ENCODE measurements at places on chromosomes 7 and 10.
A peak's percentile ranks its signal among the peaks of the same experiment; 100 is the strongest.

DNA sequence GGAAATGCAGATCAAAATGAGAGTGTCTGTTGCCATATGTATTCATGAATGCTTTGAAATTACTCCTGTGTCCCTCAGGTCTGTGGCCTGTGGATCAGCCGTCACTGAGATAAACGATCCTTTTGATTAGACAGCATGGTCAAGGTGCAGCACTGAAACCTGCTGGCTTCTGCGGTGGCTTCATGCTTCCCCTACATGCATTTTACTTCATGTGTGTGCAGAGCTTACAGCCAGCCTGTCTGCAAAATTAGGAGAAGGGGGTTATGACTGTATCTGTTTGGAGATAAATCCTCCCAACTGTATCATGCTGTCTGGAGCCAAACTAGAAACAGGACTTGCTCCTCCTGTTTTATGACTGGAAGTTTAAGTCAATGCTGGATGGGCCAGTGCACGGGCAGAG, 71.0 kb upstream of the PLPP4 start:
- DNase-seq: no peak

- DNase-seq: no peak
These were observed 18.3 kb downstream of the VWDE start for GRCh38 chr7:12385364-12385786.

DNA sequence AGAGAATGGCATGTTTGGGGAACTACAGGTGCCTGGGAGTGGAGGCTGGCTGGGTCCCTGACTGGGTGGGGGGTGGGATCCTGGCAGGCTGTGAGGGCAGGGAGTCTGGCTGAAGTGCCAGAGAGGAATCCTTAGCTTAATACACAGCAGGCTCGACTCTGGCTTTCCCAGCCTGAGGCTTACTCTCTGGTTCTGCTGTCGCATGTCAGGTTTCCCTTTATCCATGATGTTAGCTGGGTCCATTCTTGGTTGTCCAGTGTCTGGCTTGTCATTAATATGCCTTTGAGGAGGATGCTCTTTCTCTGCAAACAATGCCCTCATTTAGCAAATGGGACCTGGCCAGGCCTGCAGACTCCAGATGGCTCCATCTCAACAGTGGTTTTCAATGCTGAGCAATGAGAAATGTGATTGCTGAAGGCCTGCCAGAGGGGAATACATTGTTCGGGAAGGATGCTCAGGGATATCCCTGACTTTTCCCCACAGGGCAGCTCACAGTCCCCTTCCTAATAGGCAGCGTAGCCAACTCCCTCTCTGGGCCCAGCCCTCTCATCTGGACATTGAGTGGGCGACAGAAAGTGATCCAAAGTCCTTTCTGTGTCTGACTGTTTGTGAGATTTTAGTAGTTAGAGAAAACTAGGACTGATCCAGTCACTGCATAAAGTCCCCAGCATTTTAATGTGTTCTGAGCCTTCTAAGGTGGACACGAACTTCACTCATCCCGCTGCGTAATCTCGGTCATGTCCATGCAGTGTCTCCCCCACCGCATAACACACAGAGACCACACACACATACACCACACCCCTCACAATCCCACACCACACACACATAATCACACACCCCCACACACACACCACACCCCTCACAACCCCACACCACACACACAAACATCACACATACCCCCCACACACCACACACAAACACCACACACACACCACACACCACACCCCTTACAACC, 124.9 kb downstream of the ANLN start:
- DNase-seq: peak; percentile 31

DNA sequence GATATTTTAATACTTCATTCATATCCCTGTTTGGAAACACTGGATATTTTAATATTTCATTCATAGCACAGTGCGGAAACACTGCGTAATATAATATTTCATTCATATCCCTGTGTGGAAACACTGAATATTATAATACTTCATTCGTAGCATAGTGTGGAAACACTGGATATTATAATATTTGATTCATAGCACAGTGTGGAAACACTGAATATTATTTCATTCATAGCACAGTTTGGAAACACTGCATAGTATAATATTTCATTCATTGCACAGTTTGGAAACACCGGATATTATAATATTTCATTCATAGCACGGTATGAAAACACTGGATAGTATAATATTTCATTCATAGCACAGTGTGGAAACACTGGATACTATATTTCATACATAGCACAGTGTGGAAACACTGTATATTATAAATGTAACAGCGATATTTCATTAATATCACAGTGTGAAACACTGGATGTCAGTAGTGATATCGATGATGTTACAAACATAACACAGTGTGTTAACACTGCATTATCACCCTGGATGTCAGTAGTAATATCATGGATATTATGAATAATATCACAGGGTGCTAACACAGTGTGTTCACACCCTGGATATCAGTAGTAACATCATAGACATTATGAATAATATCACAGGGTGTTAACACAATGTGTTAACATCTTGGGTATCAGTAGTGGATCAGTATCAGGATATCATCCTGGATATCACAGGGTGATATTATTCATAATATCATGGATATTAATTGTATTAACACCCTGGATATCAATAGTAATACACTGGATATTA, 2.9 kb upstream of the TMEM225B start:
- no peak for DNase-seq

- no peak for DNase-seq
These were observed 128.7 kb downstream of the TMEM178B start for GRCh38 chr7:141202535-141202934.

DNA sequence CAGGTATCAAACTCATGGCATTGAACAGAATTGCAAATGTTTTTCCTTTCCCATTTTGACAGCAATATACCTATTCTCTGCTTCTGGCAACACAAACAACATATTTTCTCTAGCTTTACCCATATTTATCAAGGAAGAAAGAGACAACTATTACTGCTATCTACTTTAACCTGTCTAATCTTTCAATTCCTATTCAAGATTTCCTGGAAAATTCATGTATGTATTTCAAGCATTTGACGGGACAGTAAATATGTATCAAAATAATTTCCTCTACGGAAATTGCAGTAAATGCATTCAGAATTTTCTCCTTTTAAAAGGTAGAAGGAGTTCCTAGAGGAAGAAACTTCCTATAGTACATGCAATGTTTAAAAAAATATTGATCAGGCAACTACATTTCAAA, 179.3 kb upstream of the LRRN3 start:
- no peak for DNase-seq

- peak; percentile 63 for DNase-seq
These were observed 34.4 kb upstream of the CUL1 start for GRCh38 chr7:148664324-148664723.

GRCh38 chr10:71835671-71836595, 15.1 kb downstream of the PSAP start:
- DNase-seq: no peak

GRCh38 chr10:49298983-49299815, at the start of gene C10orf71:
TSS of gene C10orf71 (plus strand) at chr10:49299170. CDS start at chr10:49322546, 23,376 bp downstream.
- no peak for DNase-seq

DNA sequence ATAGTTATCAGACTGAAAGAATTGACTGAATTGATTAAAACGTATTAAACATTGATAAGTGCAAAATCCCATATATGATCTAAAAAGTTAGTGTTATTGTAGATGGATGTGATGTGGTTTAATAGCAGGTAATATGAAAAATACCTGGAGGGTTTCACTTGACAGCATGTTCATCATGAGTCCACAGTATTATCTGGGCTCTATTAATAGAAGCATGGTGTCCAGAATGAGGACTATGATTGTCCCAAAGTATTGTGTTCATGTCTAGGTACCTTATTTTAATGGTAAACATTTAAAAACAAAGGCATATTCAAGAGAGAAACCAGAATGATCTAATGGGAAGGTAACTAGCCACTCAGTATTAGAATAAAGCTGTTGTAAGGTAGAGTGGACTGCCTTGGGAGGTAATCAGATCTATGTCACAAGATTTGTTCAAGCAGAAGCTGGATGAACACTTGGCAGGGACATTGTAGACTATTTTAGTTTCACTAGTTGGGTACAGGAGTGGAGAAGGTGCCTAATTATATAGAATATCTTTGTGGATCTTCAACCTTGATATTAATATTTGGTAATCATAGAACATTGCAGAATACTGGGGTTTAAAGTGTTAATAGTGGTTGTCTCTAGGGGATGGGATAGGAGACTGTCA, 43.5 kb downstream of the MCU start:
- no peak for DNase-seq

GRCh38 chr10:76576276-76576962, 1061.2 kb downstream of the KCNMA1 start:
- peak; percentile 82 for DNase-seq

GRCh38 chr10:6678211-6678803, 98.2 kb upstream of the PRKCQ start:
- DNase-seq: peak; percentile 23

GRCh38 chr7:52741670-52742290, 293.7 kb upstream of the POM121L12 start:
- no peak for DNase-seq

DNA sequence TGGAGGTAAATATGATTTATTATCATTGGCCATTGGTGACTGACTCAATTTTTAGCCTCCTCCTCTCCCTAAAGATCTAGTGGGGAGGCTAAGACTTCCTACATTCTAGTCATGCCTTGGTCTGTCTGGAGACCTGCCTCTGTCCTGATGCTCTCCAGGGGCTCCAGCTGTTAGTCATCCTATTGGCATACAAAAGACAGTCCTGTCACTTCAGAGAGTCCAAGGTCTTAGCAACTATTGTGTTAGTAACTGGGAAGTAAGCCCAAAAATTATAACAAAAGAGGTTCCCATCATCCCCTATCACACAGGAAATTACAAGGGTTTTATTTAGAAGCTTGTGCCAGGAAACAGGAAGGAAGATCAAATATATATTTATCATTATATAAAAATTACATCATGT, 400.6 kb upstream of the VSTM2A start:
- DNase-seq: no peak

- DNase-seq: no peak
These were observed 40.8 kb downstream of the PAPOLB start for GRCh38 chr7:4820967-4821471.

DNA sequence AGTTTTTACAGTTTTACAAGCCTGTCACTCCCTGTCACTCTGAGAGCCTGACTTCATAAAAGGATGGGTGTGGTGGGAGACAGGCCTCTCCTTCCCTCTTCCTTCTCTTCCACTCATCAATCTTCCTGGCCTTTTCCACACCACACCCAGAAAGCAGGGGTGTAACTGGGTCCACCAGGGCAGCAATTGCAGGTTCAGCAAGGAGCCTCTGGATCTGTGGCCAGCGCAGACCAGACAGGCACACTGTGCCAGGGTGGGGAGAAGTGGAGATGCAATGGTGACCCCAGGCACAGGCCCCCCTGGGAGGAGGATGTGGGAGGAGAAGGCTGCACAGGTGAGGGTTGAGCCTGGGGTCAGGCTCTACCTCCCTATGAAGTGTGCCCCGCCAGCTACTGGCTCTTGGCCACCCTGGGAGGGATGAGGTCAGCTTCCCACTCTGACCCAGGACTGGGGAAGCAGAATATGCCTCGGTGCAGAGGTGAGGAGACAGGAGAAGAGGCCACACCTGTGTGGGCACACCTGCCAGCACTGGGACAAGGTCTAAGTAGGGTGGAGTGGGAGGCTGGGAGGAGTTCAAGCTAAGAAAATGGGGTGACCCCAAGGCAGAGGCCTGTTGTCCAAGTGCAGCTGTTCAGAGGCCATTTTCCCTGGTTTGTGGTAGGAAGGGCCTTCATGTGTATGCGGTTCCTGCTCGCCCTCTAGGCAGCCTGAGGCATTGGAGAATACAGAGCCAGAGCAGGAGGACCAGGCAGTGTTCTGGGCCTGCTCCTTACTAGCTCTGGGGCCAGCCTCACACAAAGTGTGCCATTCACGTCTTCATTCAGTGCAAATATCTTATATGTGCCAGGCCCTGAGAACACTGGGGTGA, 20.2 kb upstream of the TMEM72 start:
- DNase-seq: no peak

DNA sequence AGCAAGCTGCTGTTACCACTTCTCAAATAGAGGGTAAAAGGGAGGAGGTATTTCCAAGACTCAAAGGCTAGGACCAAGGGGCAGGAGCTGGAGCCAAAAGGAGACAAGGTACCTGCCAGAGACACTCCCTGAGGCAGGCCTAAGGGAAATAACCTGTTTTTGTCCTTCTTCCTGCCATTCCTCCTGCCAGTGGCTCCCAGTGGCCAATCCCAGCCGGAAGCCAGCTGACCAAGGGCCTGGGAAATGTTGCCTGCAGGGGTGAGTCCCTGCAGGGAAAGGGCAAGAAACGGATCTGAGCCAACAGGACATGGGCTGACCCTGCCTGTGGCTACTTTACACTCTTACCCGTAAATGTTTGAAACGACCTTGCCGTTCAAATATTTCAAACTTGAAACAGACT, 3.5 kb downstream of the CYTH3 start:
- no peak for DNase-seq

DNA sequence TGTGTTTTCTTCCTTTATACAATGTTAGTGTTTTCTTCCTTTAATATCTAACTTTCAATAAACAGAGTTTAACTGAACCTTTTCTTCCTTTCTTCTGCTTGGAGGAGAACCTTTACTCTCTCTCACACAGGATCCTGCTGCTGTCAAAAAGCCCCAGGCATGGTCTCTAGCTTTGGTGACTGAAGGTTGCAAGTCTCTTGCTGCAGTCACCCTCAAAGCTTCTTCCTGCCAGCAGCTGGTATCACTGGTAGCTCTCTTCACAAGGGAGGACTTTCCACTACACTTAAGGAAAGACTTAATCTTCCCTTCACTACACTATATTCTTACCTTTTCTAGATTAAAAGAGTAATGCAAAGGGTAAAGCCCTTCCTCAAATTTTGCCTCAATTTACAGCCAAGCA, 153.4 kb downstream of the SGMS1 start:
- no peak for DNase-seq

DNA sequence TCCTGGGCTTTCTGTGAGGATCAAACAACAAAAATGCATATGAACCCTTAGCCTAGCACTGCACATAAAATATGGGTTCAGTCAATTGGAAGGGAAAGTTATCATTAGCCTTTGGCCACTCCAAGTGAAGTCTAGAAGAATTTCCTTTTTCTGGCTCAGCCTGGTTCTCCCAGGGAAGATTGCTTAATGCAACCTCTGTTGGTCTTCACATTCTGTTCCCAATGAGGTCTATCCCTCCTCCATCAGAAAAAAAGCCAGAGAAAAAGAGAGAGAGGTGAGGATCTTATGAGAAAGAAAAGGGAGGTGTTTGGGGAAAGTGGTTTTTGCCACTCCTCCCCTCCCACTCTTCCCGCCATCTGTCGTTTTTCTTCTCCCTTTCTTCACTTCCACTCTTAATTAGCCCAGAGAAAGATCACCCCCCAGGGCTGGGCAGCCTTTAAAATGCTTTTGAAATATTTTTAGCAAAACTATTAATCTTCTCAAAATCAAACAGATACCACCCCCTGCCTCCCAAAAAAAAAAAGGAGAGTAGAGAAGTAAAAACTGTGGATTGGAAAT, 31.1 kb downstream of the CPVL start:
- DNase-seq: no peak

DNA sequence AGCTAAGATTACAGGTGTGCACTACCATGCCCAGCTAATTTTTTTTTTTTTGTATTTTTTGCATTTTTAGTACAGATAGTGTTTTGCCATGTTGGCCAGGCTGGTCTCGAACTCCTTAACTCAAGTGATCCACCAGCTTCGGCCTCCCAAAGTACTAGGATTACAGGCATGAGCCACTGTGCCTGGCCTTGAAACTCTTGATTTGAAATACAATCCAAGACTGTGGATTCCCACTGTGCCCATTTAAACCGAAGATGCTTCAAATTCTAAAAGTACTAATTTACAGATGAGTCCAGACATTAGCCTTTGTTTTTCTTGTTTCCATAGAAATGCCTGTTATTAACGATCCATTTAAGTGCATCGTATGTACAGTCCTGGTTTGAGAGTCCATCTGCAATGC, 130.9 kb downstream of the CACNA2D1 start:
- DNase-seq: no peak

- no peak for DNase-seq
These were observed 351.1 kb upstream of the ETV1 start for GRCh38 chr7:14340393-14341074.
